ENCODE measurements at places on chromosomes 12 and 14.

DNA sequence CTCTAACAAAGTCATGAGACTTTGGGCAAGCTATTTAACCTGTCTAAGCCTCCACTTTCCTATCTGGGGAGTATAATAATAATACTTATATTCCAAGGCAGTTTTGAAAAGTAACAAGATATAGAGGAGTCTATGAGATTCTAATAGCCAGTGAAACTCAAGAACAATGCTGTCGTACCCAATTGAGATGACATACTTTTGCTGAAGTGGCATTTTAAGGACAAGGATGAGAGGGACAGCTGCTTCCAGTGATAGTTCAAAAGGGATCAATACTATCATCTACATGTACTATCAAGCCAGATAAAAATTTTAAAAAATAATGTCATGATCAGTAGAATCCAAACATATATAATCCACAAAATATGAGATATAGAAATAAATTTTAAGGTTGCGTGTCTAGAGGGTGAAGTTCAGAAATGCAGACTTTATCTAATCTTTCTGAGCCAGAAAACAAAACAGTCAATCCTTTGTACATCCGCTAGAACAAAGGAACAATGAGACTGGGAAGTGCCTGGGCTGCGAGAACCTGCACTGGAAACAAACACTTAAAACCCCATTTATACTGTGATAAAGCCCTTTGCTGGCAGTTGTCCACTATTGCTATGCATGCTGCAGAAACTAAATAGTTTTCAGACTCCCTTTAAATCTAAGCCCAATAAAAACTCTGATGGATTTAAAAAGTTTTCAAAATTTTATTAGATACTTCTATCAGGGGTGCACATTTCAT, 38.6 kb downstream of the PTPRB start:
- no peak for DNase-seq

DNA sequence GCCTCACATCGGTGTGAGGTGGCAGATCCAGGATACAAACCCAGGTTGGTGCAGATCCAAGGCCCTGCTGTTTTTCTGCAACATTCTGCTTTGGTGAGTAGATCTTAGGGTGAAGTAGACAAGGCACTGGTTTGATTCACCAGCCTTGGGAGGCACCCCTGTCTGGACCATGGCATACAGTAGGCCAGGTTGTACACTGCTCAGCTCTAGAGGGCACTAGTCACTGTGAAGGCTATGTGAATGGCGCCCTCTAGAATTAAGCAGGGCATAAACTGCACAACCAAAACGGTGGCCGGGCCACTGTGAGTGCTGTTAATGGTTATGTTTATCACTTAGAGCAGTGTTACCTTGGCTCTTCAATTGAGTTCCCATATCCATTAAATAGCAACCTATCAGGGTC, 280.6 kb upstream of the PWP1 start:
- no peak for DNase-seq

GRCh38 chr14:51431741-51432140, 191.7 kb downstream of the TMX1 start:
- no peak for DNase-seq

DNA sequence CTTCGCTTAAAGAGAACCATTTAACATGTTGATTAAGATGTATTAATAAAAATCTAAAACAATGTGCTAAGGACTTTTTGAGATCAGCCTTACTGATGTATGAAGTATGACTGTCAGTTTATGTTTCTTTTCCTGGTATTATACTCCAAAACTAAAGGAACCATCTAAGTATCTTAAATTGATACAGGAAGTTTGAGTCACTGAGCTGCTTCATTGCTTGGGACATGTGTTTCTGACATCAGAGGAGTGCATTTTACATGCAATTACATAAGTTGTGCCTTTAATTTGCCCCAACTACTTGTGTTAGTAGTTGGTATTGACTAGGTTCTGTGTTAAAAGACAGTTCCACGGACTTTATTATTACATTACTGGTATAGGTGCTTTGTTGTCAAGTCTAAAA, 50.9 kb downstream of the PROX2 start:
- peak; percentile 68 for DNase-seq

GRCh38 chr14:23432102-23432925, 3.1 kb downstream of the MYH7 start:
- no peak for DNase-seq

DNA sequence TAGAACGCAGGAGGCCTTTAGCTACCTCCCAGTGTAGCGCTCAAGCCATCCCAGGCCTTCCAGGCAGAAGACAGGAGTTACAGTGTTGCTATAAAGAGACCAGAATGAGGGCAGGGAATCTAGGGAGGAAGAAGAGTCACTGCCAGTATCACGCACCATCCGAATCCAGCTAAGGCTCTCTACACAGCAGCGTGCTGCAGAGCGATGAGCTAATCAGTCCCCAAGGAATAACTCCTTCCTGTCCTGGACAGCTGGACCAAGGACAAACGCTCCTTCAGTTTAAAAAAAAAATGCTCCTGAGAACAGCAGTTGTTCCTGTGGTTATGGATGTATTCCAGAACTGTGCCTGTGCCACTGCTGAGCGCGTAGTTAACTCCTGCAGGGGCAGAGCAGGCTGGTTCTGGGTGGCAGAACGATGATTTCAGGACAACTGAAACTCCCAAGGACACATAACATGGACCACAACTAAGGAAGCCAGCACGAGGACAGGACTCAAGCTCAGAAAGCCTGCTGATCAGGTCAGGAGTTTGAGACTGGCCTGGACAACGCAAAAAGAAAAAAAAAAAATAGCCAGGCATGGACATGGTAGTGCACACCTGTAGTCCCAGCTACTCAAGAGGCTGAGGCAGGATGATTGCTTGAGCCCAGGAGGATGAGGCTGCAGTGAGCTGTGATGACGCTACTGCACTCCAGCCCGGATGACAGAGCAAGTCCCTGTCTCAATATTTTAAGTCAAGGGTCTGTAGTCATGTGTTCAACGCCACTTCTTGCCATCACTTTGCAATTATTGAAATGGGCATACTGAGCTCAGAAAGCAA, 2.6 kb downstream of the IFFO1 start:
- peak; percentile 59 for DNase-seq

GRCh38 chr14:97824218-97824617, 1027.0 kb downstream of the VRK1 start:
- DNase-seq, result no peak

DNA sequence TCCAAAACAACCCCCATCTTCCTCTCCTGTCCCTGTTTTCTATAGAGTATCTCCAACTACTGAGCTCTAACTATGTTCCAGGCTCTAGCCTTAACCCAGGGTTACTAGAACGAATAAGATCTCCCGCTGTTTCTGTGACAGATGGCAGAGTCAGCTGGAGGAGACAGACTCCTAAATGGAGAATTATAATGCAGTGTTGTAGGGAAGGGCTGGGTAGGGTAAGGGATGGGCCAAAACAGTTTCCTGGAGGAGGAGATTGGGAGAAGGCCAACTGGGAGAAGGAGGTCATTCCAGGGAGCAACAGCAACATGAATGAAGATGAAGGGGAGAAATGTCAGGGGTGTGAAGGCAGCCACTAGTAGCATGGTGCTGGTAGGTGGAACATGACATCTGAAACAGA, 73.4 kb upstream of the ANO4 start:
- no peak for DNase-seq

DNA sequence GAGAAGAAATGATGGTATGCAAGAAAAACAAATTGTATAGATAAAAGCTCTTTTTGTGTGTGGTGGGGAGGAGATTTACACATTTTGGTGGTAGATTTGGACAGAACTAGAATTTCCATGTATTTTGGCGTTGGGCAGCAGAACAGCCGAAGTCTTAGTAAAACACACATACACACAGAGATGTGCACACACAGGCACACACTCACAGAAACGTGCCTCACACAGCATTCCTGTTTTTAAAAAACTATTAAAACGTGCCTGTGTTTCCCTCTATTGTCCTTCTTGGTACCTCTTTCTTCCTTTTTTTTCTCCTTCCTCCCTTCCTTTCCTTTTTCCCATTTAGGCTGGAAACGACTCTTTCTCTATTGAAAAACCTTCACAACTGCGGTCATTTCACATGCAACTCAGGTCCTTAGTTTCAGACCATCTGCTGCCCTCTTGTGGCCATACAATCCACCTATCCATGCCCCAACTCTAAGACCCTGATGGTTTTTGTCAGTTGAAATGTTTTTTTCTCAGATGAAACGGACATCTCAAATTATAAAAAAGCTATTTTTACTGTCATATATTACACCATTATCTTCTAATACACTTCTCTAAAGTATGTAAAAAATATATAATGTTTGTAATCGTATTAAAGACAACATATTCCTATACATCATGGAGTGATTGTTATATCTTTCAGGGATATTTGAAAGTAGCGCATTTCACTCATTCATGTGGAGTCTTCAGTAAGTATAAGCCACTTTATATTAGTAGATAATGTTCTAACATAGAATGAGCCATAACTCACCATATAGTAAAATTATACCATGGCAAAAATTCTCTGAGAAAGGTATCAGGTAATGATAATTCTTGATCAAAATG, 386.7 kb upstream of the NOVA1 start:
- peak; percentile 57 for DNase-seq

DNA sequence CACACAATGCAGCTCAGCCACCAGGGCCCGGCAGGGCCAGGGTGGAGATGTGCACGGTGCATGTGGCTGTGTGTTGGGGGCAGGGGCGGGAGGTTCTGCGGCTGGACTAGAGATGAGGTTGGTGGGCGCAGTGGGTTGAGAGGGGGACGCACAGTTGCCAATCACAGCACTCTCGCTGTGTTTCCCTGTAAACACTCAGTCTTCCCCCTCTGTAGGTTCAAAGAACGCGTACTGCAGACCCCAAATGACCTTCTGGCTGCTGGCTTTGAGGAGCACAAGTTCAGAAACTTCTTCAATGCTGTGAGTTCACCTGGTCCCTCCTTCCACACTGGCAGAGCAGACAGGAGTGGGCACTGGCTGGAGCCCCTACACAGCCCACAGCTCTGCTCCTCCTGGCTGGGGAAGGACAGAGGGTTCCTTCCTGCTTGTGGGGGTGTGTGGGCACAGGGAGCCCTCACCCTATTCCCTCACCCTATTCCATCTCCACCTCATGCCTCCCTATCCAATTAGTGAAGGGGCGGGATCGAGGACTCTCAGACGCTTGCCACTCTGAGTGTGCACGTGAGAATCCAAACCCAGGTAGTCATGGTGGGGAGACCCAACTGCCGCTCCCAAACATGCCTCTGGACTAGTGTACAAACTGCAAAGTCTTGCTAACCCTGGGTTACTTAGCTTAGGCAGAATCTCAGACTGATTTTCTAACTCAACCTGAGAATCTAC, 17.8 kb downstream of the OTUB2 start:
- DNase-seq, result no peak

DNA sequence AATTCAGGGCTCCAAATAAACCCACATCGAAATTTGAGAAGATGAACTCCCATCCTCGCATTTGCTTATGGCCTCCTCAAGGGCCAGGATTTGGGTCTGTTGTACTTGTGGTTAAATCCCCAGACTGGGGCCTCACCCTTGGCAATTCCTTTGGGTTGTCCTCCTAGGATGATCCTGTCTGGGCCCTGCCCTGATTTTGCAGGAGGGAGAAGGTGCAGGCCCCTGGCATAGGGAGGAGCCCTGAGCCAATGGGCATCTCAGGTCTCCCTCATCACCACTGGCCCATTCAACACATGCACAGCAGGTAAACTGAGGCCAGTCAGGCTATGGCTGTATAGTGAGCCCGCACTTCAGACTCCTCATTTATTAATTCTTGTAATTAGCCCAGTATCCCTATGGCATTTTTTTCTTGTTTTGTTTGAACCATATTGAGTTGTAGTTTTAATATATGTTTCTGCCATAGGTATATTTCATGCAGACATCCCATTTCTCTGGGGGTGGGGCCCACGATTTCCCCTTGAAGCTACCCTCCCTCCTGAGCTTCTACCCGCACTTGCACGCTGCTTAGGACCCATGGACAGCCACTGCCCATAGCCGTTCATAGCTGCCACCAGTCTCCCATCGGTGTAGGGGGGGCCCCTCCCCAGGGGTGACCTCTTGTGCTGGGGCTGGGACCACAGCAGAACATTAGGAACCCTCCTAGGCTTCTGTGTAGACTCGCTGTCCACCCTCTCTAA, 67.1 kb upstream of the DDX11 start:
- no peak for DNase-seq

DNA sequence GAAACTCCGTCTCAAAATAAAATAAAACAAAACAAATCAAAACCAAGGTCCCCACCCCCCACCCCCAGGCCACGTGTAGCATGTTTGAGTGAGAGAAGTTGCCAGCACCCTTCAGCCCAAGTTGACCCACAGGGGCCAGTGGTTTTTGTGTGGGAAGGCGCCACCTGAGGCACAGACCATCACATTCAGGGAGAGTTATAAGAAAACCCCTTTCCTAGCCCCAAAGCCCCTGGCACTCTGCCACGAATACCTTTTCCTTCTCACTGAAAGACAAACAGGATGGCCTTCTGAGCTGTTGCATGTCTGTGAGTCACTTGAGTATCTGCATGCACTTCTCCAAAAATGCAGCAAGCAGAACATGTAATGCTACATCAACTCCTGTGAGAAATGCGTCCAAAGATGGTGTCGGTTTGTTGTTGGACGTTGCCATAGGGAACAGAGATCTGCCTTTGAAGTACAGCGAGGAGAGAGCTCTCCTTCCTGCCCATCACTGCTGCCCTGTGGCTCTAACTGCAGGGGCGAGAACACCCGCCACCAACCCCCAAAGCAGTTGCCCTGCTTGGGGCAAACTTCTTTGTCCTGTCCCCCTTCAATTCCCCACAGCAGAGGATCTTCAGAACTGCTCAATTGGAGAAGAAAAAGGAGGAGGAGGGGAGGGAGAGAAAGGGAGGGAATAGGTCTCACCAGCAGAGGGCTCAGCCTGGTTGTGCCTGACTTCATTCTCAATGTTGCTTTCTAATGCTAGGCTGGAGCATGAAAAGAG, 2.7 kb upstream of the TRAF3 start:
- peak; percentile 69 for DNase-seq

- DNase-seq, result no peak
These were observed 250.9 kb downstream of the ADGRD1 start for GRCh38 chr12:131204416-131205274.

DNA sequence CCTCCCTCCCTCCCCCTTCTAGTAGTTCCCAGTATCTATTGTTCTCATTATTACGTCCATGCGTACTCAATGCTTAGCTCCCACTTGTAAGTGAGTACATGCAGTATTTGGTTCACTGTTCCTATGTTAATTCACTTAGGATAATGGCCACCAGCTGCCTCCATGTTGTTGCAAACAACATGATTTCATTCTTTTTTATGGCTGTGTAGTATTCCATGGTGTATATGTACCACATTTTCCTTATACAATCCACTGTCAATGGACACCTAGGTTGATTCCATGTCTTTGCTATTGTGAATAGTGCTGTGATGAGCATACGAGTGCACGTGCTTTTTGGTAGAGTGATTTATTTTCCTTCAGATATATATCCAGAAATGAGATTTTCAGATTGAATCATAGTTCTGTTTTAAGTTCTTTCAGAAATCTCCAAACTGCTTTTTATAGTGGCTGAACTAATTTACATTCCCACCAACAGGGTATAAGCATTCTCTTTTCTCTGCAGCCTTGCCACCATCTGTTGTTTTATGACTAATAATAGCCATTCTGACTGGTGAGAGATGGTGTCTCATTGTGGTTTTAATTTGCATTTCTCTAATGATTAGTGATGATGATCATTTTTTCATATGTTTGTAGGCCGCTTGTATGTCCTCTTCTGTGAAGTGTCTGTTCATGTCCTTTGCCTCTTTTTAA, 17.9 kb upstream of the CLEC7A start:
- DNase-seq, result no peak

Measured in HCEC 1CT (cell line).